ENCODE measurements at places on chromosomes 3 and 15.

- no peak for DNase-seq
Observed at GRCh38 chr3:151918253-151919029, 45.0 kb downstream of the SUCNR1 start.

- peak; percentile 60 for DNase-seq
Observed at GRCh38 chr3:192063570-192063969, 602.6 kb downstream of the PYDC2 start.

DNA sequence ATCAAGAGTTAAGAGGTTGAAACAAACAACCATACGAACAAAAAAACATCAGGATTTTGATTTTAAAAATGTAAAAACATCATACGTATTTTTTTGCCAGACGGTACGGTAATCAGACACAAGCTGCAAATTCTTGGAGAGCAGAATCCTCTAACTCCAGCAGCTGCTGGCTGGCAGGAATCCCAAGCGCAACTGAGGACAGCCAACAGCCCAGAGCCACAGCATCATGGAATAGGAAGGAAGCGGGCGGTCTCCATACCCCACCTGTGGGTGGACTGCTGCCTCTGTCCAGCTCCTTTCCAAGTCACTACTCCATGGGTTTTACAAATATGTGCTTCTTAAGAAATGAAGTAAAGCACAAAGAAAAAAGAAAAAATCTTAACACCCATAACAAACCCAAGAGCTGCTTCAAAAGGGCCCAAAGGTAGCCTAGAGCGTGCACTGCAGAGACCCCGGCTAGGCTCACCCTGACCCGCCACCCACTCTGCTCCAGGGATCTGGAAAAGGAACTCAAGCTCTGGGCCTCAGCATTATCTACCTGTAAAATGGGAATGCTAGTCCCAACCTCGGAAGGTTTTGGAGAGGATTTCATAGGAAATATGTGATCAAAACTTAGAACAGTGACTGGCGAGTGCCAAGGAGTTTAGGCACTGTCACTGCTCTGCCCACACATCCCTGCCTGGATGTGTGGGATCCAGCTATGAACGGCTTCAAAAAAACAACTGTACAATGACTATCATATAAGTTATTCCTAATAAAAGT is 33.4 kb downstream of the ZXDC start:
- DNase-seq = no peak

GRCh38 chr3:119044593-119044992 is 9.9 kb upstream of the IGSF11 start:
- DNase-seq = no peak

DNA sequence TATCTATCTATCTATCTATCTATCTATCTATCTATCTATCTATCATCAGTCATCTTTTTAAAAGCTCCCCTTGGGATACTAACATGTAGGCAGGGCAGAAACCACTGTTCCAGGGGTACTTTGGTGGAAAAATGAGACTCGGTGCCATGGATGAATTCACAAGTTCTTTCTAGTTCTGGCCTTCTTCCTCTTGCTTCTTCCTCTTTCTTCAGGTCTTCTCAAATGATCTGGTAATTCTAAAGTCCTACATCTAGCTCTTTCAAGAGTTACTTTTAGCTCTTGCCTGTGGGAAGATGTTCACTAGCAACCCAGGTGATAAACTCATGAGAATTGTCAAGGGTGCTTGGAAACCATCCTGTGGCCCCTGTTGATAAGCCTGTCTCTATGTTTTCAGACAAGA is 168.5 kb upstream of the TBC1D5 start:
- no peak for DNase-seq

GRCh38 chr3:178193846-178194245 is 342.4 kb upstream of the KCNMB2 start:
- DNase-seq = peak; percentile 17

- no peak for DNase-seq
Observed at GRCh38 chr3:60055765-60056164, 1005.9 kb upstream of the CFAP20DC start.

DNA sequence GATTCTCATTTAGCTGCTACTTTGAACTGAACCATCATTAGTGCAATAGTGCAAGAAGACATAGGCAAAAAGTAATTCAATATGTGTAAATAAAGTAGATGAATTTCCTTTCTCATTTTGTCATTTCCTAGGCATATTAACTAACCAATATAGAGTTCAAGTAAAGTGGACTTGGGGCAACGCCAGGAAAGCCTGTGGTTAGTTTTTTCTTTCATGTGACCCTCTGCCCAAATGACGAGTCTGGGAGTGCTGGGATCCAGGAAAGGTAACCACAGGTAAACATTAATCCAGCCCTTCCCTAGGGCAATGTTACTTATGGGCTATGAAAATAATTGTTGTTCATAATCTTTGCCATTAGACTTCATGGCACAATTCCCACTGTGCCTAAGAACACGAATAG is 181.0 kb downstream of the VPS13C start:
- DNase-seq = no peak

GRCh38 chr3:134407239-134407625 is 33.0 kb upstream of the AMOTL2 start:
- no peak for DNase-seq

GRCh38 chr3:156382458-156383346 is 172.2 kb downstream of the SSR3 start:
- DNase-seq = peak; percentile 11

DNA sequence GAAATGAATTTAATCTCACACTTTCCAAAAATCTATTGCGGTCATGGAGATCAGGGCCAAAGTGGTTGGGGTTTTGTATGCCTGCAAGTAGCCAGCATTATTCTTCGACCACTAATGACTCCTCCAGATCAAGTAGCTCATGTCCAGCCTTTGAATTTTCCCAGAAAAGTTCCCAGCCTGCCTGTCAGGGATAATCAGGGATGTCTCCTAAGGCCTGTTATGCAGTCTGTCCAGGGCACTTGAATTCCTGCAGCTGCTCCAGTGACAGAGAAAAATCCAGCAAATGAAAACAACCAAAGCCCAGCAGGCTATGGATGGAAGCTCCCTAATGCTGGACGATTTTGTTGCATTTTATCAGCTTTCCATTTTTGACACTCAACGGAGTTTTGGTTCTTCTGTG is 215.4 kb downstream of the ADAMTSL3 start:
- no peak for DNase-seq

GRCh38 chr3:148968321-148968720 is 23.0 kb upstream of the GYG1 start:
- no peak for DNase-seq

DNA sequence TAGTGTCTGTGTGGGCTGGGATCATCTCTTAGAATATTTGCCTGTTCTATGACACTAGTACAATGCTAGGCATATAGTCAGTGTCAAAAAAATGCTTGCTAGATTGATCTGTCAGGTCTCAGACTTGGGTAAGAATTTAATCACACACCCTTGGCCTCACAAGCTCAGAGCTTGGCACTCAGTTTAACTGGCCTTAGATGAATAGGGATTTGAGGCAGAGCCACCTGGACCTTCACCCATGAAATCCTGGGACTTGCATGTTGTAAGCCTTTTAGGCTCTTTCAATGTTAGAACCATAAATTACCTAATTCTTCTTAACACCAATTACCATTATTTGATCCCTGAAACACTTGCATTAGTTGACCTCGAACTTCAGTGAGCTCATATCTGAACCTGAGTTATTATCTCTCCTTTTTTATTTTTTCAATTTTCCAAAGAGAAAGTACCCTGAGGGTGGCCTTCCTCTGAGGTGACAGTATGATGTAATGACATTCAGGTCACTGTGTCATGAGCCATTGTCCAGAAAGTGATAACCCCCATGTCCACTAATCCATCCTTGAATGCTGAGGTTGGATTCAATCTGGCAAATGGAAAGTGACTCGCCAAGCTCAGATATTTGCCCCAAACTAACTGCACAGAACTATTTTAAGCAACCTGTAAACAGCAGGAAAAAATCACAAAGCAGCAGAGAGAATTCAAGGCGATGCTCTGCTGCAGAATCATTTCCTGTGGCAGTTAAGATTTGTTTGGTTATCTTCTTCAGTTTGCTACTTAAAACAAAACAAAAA is 615.2 kb upstream of the NR2F2 start:
- no peak for DNase-seq

DNA sequence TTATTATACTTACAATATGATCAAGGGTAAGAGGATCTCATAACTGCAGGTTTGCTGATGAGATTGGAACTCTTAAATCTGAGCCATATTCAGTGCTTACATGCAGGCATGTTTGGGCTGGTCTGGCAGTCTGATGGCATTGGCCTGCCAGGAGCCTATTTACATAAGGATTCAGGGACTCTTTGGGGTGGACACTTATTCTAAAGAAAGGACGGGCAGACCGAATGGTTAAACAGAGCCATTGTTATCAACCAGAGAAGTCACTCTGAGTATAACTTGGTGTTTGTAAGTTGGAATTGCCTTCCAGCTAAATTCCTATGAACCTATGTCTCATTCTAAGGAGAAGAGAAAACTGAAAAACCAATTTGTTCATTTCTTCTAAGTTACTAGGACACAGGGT is 932.8 kb downstream of the IGSF11 start:
- DNase-seq = no peak

DNA sequence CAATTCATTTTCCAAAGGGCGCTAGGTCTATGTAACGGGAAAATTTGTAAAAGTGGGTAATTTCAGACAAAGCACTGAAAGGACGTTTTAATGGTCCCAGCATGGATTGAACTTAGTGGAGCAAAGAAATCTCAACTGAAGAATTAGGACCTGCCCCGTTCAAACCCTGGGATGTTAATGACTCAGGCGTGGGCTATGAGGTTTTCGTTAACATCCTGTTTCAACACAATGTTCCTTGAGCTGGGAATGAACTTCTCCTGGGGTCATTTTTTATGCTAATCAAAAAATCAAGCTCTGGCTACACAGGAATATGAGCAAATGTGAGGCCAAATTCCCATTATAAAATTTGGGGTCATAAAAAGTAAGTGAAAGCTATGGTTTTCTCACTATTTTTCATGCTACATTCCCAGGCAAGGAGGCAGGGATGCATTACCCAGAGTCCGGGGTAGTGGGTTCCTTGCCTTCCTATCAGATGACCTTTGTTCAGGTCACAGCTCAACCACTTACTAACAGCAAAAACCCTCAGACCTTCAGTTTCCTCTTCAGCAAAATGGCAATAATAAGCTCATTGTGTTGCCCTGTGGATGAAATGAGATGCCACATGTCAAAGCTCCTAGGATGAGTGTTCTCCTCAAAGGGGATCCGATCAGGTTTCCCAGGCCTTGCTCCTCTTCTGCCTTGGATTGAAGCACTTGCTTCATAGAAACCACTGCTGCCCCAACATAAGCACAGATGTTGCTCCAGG is 271.4 kb downstream of the ARRDC4 start:
- no peak for DNase-seq

- DNase-seq = no peak
Observed at GRCh38 chr15:74888716-74889115, 1.1 kb upstream of the MPI start.

DNA sequence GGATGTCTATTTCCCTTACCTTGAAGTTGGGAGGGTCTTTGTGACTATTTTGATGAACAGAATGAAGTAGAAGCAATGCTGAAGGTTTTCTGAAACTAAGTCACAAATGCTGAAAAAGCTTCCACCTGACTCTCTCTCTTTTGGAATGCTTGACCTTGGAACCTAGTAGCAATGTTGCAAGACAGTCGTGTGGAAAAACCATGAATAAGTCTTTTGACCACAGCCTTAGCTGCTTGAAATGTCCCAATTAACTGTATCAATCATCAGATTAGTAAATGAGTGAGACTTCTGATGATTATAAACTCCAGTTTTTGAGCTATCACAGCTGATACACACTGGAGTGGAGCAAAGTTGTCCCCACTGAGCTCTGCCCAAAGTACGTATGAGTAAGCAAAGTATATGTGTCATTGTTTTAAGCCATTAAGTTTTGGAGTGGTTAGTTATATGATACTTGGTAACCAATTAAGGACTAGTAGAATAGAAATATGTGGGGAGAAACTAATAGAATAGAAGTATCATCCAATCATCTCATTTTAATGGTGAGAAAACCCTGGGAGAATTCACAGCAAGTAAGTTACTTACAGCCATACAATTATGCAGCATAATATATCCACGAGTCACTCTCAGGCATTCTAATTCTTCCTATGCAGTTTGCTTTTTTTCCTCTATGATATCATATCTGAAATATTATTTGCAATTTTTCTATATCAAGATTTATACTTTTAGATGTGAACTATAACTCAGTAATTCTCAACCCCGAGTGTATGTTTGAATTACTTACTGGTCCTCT is 1010.6 kb downstream of the ROBO2 start:
- DNase-seq = no peak

DNA sequence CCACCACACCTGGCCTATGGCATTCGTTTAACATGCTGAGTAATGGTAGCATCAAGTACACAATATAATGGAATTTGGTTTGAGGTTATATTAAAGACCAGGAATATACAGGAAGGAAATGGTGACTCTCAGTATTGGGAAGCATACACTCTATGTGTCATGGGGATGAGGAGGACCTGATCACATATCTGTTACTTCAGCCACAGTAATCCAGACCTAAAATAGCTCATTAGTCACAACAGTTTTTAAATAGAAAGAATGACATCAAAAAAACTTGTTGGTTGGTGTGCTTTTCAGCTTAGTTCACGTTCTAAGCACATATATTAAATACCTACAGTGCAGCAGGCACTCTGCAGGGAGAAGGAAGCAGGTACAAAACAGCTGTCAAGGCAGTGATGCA is 52.5 kb upstream of the ATP2C1 start:
- no peak for DNase-seq

DNA sequence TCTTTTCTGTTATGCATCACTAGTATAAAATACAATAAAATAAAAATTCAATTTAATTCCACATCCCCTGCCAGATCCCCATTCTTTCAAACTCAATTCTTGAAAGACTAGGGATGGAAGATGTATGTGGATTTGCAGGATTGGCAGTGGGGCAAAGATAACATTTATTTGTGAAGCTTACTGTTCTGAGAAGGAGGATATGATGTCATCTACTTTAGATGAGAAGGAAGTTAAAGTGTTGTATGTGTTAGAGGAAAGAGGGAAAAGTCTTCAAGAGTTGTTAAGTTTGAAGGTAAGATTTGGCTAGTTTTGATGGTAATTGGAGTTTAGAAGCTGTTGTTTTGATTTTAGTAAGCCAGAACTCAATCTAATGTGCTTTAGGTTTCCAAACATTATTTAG is 845.1 kb upstream of the NR2F2 start:
- no peak for DNase-seq

- no peak for DNase-seq
Observed at GRCh38 chr3:126508564-126508964, 9.0 kb downstream of the UROC1 start.

DNA sequence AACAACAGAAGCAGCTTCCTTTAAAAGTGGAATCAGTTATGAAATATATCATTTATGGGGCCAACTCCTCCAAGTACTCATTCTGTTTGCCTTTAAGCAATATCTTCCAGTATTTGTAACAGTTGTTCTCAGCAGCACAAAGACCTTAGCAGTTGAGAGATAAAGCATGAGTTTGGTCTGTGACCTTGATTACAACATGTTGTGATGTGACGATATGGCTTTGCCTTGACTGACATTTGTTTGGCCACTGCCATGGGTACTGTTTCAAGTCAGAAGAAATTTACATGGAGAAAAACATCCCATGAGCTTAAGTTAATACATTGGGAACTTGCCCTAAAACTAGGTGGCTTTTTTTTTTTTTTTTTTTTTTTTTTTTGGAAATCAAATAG is 175.1 kb upstream of the KBTBD8 start:
- DNase-seq = no peak

GRCh38 chr3:73933585-73933984 is 308.8 kb upstream of the PDZRN3 start:
- no peak for DNase-seq

GRCh38 chr15:48352474-48353072 is 21.3 kb downstream of the DUT start:
- DNase-seq = peak; percentile 45
